ENCODE measurements at places on chromosomes 4 and X. TPM values are rescaled to one million over a fixed set of nuclear protein-coding genes. Genes with fewer than 3 reads are reported as not detected.

DNA sequence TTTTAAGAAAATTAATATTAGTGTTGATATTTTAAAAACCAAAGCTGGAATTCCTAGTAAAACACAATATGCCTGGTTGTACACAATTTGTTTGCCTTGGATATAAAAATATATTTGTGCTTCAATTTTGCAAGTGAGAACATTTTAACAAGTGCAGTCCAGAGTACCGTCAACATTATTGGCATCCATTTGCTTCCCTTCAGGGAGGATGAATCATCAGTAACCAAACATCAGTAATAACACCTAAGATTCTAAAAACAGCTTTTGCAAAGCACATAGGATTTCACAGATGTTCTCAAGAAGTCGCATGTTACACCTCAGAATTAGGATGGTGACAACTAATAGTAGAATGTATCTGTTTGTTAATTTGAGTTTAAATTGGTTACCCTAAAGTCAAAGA is 262.6 kb upstream of the BMP3 start:
- no peaks in the 10 kb centered on the region for H3K4me1 ChIP-seq
- H3K27ac ChIP-seq = no peak overlapping the region
- H3K36me3 ChIP-seq = no peaks in the 10 kb centered on the region
- H3K27me3 ChIP-seq = no peaks in the 10 kb centered on the region
- DNase-seq = no peak
- H3K4me3 ChIP-seq = no peak overlapping the region

GRCh38 chr4:73487233-73487632 is 5.7 kb downstream of the AFM start:
- H3K4me1 ChIP-seq = no peaks in the 10 kb centered on the region
- no peak overlapping the region for H3K27ac ChIP-seq
- H3K27me3 ChIP-seq = no peaks in the 10 kb centered on the region
- DNase-seq = no peak
- no peaks in the 10 kb centered on the region for H3K36me3 ChIP-seq

GRCh38 chr4:63211776-63212479 is 1197.3 kb downstream of the TECRL start:
- H3K4me1 ChIP-seq = no peaks in the 10 kb centered on the region
- H3K27ac ChIP-seq = no peak overlapping the region
- no peaks in the 10 kb centered on the region for H3K27me3 ChIP-seq
- DNase-seq = no peak

- no peaks in the 10 kb centered on the region for H3K4me1 ChIP-seq
- no peak overlapping the region for H3K4me3 ChIP-seq
- no peaks in the 10 kb centered on the region for H3K36me3 ChIP-seq
Measured at GRCh38 chrX:139020801-139021200, 309.3 kb upstream of the FGF13 start.

FAM13A gene
- 51.2 TPM for total RNA-seq

All from glutamatergic neuron (in vitro differentiated cells).